ENCODE measurements at places on chromosomes 6 and 20.
A peak's percentile ranks its signal among the peaks of the same experiment; 100 is the strongest.

DNA sequence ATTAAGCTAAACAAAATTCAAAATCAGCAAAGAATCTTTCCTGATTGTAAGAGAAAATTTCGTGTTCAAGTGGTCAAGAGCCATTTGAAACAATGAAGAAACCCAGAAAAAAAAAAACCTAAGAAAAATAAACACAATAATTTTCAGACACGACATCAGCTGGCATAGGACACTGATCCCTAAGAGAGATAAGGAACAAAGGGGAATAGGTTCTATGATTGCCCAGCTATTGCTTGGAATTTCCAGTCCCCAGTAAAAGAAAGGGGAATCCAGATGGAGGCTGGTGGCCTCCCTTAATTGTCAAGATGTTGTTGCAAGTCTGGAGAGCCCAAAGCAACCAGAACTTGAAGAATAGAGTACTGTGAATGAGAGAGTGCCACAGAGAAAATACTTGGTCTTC is 48.5 kb downstream of the COL12A1 start:
- peak; percentile 9 for DNase-seq

DNA sequence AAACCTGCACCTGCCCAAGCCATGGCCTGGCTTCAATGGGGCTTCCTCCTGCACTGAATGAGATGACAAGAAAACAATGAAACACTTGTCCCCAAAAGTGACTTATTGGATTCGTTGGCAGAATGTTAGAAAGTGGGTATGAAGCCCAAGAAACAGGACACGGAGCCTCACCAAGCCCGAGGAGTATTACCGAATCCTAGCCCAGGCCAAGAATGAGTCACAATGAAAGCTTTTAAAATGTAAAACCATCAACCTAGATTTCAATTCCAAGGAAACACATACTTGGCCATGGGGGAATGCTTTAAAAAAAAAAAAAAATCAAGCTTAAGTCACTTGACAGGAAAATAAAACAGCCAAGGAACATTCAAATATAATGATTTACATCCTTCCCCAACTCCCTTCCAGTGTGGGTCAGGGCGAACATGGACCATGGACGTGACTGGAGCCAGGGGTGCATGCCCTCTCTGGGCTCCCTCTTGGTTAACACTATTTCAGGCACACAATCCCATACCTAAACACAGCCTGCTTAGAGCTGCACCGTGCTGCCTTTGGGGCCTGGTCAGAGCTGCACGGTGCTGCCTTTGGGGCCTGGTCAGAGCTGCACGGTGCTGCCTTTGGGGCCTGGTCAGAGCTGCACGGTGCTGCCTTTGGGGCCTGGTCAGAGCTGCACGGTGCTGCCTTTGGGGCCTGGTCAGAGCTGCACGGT is 3.1 kb upstream of the STX16 start:
- peak; percentile 35 for DNase-seq

- DNase-seq = no peak
These were observed 249.9 kb downstream of the KHDC1L start for GRCh38 chr6:72975352-72975752.

DNA sequence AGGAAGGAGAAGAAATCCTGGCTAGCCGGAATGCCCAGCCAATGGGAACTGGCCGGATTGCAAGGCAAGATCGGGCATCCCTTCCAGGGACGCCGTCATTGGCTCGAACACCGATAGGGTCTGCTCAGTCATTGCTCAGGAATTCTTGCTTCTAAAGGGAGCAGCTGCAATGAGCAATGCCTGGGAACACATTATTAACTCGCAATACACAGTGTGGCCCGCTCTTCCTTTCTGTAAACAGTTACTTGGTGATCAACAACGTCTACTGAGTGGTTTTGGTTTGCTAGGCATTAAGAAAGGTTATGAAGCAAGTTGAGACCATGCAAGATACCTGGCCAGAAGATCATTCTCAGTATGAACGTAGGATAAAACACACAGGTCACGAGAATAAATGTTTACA is 165.4 kb upstream of the CITED2 start:
- DNase-seq = peak; percentile 94

DNA sequence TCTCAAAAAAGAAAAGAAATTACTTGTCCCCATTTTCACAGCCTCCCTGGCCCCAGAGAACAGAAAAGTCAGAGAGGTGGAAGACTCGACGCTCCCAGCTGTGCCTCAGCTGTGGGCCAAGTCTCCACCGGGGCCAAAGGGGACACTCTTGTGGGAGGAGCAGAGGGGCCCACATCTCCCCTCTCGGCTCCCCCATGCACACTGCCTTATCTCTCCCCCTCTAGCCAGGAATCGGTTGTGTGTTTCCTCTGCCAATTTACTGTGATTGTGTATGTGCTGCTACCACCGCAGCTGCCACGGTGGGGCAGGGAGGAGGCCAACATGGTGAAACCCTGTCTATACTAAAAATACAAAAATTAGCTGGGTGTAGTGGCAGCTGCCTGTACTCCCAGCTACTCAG is 8.4 kb downstream of the TIAM2 start:
- no peak for DNase-seq

DNA sequence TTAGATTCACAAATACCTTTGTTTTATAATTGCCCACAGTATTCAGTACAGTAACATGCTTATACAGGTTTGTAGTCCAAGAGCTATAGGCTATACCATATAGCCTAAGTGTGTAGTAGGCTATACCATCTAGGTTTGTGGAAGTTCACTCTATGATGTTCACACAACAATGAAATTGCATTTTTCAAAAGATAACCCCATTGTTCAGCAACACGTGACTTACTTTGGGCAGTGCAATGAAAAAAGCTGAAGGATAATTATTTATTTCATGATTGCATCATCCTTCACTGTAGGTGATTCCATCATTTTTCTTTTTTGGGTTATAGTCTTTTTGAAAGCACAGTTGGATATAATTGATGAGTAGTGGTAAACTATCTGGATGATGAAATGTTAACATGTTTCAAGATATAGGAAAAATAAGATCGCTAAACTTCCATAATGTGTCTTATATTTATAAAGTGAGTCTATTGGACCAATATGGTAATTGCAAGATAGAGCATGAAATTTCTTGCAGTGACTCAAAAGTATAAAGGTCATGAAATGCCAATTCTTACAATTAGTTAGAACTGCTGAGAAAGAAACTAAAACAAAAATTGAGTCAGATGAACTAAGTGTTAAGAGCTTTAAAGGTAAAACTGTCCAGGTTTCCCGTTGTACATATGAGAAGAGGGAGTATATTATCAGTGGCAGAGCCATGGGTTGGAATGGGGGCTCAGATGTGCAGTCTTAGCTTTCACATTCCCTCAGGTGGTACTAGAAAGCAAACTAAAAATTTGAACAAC is 164.4 kb downstream of the ZFAND3 start:
- no peak for DNase-seq

- no peak for DNase-seq
These were observed 228.0 kb downstream of the CD109 start for GRCh38 chr6:73923905-73924485.

DNA sequence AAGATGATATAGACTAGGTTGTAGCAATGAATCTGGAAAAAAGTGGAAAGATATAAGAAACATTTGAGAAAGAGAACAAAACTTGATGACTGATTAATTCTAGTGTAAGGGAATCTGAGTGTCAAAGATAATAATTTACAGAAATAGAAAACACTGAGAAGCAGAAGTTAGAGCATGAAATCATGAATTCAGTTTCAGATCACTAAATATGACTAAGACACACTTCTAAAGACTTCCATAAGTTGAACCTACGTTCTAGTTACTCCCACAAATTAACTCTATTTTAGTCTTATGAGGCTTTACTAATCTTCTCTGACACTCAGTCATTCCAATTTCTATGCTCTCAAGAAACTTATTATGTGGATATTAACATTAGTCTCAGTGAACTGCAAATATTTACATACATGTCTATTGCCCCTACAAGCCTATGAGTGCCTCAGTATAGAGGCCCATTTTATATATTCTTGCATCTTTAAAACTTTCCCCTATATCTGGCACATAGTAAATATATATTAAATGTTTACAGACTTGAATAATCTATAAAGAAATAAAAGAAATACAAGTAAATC is 30.4 kb downstream of the IBTK start:
- DNase-seq = no peak

DNA sequence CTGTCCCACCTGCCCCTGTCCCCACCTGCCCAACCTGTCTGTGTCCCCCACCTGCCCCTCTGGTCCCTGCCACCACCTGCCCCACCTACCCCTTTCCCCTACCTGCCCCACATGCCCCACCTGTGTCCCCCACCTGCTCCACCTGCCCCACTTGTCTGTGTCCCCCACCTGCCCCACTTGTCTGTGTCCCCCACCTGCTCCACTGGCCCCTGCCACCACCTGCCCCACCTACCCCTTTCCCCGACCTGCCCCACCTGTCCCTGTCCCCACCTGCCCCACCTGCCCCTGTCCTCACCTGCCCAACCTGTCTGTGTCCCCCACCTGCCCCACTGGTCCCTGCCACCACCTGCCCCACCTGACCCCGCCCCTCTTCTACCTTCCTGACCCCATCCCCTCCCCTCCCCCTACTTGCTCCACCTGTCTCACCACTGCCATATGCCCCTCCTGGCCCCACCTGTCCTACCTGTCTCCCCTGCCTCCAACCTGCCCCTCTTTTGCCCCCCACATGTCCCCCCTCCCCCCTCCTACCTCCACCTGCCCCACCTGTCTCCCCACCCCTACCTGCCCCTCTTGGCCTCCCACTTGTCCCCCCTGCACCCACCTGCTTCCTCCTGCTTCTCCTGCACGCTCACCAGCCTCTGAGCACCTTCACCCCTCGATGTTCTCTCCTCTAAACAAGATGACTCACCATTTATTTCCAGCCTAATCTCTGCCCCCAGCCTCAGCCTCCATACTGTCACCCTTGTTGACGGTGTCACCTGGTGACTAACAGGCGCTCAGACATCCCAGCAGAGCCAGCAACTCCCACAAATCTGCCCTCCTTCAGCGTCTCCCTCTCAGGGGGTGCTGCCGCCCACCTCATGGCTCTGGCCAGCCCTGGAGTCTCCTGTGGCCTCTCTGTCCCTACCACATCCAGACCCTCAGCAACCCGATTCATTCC is 5.6 kb upstream of the MYT1 start:
- DNase-seq = no peak

DNA sequence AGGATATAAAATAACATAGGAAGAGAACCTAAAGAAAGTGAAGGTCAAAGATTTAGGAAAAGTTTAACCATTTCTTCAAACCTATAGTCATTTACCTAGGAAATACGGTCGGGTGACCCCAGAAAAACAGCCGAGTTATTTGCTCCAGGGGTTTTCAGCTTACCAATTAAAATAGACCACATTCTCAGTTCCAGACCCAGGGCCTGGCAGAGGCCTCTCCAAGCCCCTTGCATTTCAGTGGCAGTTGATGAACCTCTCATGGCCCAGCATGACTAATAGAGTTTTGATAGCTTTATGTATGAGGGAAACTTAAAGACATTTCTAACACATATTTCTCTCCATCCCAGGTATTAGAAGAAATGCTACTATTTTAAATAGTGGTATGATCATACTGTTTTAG is 113.5 kb downstream of the OGFRL1 start:
- DNase-seq = peak; percentile 67

- no peak for DNase-seq
These were observed 68.6 kb upstream of the HDDC2 start for GRCh38 chr6:125370343-125370742.

GRCh38 chr6:37062424-37062823 is 57.0 kb downstream of the FGD2 start:
- no peak for DNase-seq

DNA sequence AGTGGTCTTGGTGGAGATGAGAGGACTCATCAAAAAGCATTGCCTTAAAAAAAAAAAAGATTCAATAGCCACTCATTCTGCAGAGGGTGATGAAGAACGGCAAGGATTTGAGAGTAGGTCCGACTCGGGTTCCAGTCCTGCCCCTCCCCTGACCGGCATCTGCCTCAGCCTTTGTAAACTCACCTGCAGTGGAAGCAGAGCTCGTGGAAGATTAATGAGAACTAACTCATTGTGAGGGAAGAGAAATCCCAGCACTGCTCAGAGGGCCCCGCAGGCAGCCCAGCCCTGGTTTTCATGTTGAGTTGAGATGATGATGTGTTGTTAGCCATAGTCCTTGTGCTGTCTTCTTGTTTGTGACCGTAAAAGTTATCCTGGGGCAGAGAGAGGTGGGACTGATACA is 59.4 kb downstream of the GCNT2 start:
- DNase-seq = no peak

GRCh38 chr20:57179265-57179664 is 87.2 kb downstream of the BMP7 start:
- no peak for DNase-seq

DNA sequence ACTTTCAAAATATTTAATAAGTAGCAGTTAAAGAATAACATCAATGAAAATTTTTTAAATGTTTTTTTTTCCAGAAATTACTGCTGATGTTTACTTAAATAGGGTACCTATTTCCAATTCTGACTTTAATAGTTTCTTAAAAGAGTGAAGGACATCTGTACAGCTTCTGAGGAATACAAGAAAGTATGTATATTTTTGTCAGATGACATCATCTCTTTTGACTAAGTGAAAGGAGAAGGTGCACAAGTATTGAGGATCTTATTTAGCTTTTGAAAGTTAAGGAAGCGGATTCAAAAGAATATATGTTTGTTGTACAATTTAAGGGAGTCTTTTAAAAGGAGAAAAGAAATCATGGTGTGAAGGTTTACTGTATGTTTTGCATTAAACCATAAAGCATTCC is 90.0 kb upstream of the SLC35B3 start:
- DNase-seq = no peak

DNA sequence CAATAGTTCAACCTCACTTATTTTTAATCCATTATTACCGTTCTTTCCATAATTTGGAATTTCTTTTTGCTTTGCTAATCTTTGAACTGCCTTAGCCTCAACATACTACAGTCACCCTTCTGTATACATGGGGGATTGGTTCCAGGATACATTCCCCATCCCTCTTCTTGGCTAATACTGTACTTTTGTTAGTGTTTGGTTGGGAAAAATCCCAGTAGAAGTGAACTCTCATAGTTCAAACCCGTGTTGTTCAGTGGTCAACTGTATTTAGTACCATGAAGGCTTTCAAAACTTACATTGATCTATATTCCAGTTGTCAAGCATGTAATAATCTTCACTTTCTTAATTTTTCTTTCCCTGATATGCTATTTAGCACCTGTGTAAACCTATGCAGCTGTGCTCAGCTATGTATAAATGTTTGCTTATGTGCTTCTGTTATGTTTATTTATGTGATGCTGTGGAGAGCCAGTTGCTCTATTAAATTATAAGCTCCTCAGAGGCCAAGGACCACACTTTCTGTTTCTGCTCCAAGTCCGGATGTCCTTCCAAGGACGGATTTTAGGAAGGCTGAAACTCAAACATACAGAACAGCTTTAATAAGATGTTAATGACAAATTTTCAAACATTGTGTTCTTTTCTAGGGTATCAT is 33.3 kb upstream of the LAMA4 start:
- DNase-seq = no peak

GRCh38 chr6:42505385-42505718 is 53.6 kb upstream of the TRERF1 start:
- peak; percentile 78 for DNase-seq
